ENCODE measurements at places on chromosomes 4 and X. TPM values are rescaled to one million over a fixed set of nuclear protein-coding genes. Genes with fewer than 3 reads are reported as not detected.

Gene CENPI
- 5.3 TPM for total RNA-seq

Gene SPANXA2
- not detected for total RNA-seq

Gene NAT8L
- total RNA-seq, result 0.17 TPM

Gene CXCL5
- 0.73 TPM for total RNA-seq

Gene C4orf33
- 17.9 TPM for total RNA-seq

Gene ITIH6
- total RNA-seq, result not detected

Gene ZFP42
- total RNA-seq, result 0.15 TPM

Gene SPIN2A
- 0.99 TPM for total RNA-seq

Gene UGT2B17
- not detected for total RNA-seq

Gene KLB
- not detected for total RNA-seq

Gene UGT2A1
- not detected for total RNA-seq

Gene L1CAM
- 1.2 TPM for total RNA-seq

Gene BGN
- 10.5 TPM for total RNA-seq

Gene TXK
- 0.17 TPM for total RNA-seq

Gene SSX3
- not detected for total RNA-seq

Gene ASMT
- total RNA-seq, result not detected

Gene NPY1R
- not detected for total RNA-seq

Gene GRID2
- total RNA-seq, result not detected

Gene HS3ST1
- total RNA-seq, result under 0.01 TPM

Gene LRIT3
- 0.15 TPM for total RNA-seq

Gene SHROOM4
- 0.44 TPM for total RNA-seq

Gene STARD8
- 7.3 TPM for total RNA-seq

Gene CFP
- total RNA-seq, result 0.33 TPM

Gene SSX4B
- total RNA-seq, result not detected

Gene ADAMTS3
- 5.1 TPM for total RNA-seq

Gene TRMT44
- total RNA-seq, result 19.4 TPM

Gene FHDC1
- 0.17 TPM for total RNA-seq
